ENCODE measurements at places on chromosomes 5 and 9. TPM values are rescaled to one million over a fixed set of nuclear protein-coding genes. Genes with fewer than 3 reads are reported as not detected.

Gene KYAT1
- total RNA-seq, result 8.0 TPM

Gene FBXL17
- total RNA-seq, result 6.9 TPM

Gene ZNF367
- total RNA-seq, result 18.2 TPM

Gene FBXW2
- total RNA-seq, result 23.1 TPM

DNA sequence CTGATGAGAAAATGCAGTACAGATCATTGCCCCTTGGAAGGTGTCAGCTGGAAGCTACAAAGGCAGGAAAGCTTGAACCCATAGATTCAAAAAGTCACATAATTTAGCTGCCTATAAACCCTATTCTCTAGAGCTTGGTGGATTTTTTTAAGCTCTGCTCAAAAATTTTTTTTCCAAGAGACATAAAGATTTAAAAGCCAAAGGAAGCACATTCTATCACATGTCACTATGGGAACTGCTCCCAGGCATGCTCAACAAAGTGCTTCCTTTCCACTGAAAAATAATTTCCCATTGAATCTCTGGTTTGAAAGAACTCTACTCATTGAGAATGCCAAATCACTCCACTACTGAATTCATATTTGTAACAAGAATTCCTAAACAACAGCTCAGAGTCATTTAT lies 419.8 kb downstream of the CETN3 start:
- no peak for DNase-seq

DNA sequence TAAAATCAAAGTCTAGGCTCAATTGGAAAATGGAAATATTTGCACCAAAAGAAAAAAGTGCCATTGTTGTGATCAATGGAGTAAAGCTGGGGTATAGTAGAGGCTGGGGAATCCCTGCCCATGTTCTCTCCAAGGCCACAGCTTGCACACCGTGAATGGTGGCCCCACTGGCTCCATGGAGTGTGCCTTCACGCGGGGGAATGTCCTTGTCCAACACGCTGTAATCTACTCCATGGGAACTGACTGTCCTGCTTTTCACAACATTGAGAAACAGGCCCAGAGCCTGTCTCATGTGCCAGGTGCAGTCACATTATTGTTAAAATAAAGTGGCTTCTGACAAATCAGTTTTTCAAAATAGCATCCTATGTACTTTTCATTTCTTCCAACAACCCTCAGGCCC lies 33.1 kb upstream of the ITGA2 start:
- no peak for DNase-seq

- peak; percentile 53 for DNase-seq
Measured at GRCh38 chr5:36444582-36445418, 143.1 kb upstream of the RANBP3L start.

DNA sequence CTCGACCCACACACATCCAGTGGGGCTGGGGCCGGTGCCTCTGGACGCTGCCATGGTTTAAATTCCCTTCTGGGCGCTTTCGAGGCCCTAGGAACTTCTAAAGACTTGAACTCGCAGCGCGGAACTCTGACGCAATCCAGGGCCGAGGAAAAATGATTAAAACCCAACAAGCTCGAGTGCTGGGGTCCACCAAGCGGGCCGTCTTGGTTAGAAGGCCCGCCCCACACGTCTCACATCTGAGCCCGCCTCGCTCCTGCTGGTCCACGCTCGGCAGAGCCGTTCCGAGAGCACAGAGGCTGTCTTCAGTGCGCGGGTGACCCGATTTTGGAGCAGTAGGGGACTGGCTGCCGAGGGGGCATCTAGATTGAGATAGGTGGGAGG lies 1.5 kb downstream of the CRHBP start:
- no peak for DNase-seq

DNA sequence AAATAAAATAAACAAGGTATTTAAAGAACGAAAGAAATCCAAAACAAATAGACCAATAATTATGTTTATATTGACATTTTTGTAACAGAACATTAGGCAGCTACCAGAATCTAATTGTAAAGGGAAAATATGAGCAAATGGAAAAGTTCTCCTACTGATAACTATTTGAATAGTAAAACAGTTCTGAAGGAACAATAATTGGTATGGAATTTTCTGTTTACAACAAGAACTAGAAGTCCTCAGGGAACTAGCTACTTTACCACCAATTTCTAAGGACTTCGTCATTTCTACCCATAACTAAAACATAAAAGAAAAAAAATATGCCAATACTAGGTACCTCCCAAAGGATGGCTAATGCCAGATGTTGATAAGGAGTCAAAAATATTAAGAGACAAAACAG lies 58.5 kb downstream of the AP3B1 start:
- DNase-seq, result no peak

DNA sequence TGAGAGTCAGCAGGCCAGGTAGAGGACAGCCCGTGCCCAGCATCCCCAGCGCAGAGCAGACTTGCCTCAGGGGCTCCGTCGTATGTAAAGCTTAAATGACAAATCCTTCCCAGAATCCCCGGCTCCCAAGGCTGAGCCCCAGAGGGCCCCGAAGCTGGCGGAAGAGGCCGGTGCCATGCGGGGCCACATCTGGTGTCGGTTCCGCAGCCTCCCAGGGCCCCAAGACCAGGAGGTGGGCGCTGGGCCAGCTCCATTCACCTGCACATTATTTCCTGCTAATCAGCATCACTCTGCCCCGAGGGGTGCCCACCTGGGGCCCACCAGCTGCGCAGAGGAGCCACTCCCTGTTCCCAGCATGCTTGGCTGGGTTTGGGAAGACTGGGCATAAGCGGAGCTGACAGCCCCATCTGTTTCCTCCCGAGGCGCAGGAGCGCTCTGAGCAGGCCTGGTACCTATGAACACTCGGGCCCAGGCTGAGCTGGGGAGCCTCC lies 124.0 kb upstream of the PPP1R26 start:
- no peak for DNase-seq

DNA sequence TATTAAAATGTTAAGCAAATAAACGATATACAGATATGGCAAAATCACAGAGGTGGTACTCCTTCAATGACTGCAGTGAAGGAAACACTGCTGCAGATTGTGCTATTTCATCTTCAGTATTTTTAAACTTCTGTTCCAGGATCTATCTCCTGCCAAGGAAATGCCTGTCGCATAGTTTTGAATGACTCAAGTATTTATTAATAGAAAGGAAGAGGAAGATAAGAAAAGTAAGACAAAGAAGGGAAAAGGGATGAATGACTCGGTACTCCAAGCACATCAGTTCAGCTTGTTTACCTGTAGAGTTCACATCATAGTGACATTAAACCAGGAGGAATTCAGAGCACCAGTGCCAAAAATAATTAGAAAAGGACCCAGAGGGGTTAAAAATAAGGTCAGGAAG lies 5.1 kb upstream of the GPX8 start:
- DNase-seq, result peak; percentile 32

DNA sequence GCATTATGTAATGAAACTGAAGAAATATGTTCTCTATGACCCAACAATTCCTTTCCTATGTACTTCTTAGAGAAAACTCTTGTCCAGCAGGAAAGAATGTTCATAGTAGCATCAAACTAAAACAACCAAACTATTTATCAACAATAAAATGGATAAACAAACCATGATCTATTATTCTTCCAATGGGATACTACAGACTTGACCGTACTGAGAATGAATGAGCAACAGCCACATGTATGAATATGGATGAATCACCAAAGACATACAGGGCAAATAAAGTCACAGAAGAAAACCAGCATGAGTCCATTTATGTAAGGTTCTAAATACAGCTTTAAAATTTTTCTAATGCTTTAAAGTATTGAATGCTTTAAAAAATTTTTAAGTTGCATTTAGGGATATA lies 73.6 kb upstream of the SUSD1 start:
- no peak for DNase-seq

All from RPMI7951 (cell line).